GM04504 (cell line): ENCODE measurements at places on chromosomes 2 and 18.
A peak's percentile ranks its signal among the peaks of the same experiment; 100 is the strongest.

- DNase-seq, result no peak
These were observed 168.5 kb downstream of the EN1 start for GRCh38 chr2:118678985-118679384.

GRCh38 chr2:131584940-131585339 lies 57.3 kb downstream of the CCDC74A start:
- no peak for DNase-seq

GRCh38 chr2:196263181-196263747 lies 91.9 kb upstream of the STK17B start:
- no peak for DNase-seq

GRCh38 chr2:25257032-25257552 lies 84.6 kb downstream of the DNMT3A start:
- DNase-seq, result peak; percentile 25

- DNase-seq, result no peak
These were observed 38.9 kb downstream of the RHBDD1 start for GRCh38 chr2:226874749-226875148.

GRCh38 chr2:41169744-41170143 lies 717.9 kb upstream of the SLC8A1 start:
- no peak for DNase-seq

- DNase-seq, result no peak
These were observed 1.6 kb upstream of the IGFBP5 start for GRCh38 chr2:216696751-216697560.

- no peak for DNase-seq
These were observed 478.3 kb downstream of the ZEB2 start for GRCh38 chr2:144041612-144042011.

DNA sequence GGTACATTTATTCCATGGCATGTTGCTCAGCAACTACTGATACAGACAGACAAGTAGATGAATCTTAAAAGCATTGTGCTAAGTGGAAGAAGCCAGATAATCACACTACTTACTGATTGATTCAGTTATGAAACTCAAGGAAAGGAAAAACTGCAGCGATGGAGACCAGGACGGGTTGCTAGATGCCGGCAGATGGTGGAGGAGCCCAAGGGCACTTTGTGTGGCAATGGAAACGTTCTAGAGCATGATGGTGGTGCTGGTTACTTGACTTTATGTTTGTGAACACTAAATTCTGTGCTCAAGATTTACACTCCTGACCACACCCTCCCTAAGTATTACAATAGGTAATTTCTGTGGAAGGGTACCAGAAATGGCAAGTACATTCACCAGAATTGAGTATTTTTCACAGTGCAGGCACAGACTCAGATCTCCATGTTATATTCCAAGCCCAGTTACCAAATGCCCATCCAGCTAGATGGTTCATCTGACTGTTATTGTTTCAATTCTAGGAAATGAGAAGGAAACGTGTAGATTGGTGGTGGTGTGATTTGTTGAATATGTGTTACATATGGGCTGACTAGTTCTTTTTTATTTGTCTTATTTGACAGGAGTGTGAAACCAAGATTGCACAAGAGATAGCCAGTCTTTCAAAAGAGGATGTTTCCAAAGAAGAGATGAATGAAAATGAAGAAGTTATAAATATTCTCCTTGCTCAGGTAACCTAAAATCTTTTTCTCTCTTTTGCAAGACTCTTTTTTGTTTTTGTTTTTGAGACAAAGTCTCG lies 55.1 kb downstream of the RALBP1 start:
- DNase-seq, result no peak

DNA sequence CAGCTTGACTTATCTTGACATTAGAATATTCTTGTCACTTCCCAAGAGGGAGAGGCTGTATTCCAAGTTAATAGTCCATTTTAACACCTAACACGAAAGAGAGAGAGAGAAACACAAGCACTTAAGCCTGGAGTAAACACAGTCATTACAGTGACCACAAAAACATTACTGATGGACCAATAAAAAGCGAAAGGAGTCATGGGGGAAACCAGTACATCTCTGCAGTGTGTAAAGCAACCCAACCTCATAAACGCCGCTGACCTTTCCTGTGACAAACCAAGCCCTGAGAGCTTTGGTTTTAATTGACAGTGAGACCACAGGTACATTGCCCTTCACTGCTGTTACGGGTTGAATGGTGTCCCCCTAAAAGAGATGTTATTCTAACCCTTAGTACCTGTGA lies 78.3 kb downstream of the SMAD4 start:
- no peak for DNase-seq

DNA sequence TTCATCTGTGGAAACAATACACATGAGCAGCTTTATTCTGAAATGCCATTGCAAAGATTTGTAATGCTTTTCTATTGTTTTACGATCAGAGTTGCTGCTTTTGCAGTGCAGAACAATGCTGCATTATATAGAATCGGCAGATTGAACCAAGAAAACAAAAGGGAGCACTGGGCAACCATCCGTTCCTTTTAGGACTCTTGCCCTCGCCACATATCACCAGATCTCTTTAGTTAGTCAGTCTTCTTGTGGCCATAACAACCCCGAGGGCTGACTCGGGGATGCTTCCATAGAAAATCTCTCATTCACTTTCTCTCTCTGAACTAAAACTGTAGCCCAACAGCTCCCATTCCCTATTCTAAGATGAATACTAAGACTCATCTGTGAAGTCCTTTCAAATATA lies 340.4 kb downstream of the NRXN1 start:
- no peak for DNase-seq

GRCh38 chr2:232386490-232386739 lies 7.9 kb downstream of the ALPP start:
- DNase-seq, result no peak

GRCh38 chr2:15931319-15931890 lies 8.9 kb upstream of the MYCN start:
- no peak for DNase-seq

GRCh38 chr18:48100651-48101165 lies 170.2 kb upstream of the SMAD2 start:
- no peak for DNase-seq

DNA sequence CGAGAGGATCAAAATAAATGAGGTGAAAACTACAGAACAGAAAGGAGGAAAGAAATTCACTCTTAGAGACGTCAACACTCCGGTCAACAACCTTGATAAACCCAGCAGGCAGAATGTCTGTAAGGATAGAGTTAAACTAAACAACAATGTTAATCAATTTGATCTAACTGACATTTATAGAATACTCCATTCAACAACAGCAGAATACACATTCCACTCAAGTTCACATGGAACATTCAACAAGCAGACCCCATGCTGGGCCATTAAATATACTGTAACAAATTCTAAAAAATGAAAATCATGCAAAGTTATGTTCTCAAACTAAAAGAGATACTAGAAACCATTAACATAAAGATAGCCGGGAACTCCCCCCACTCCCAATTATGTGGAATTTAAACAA lies 41.8 kb downstream of the FAM210A start:
- DNase-seq, result no peak

DNA sequence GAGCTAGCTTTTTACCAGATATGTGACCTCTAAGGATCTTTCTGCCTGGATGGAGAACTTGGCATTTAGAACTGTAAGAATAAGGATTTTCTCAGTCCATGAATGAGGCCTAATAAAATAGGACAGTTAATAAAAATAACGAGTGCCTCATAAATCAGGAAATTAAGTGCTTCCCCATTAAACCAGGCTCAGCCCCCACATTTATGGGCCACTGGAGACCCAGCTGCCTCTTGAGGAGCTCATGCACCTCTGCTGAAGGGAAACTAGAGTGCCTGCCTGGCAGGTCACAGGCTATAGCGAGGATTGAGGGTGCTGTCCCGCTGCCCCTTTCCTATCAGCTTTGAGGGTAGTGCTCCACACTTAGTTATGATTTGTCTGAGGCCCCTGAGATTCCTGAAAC lies 158.0 kb downstream of the ALK start:
- no peak for DNase-seq

- no peak for DNase-seq
These were observed 307.6 kb upstream of the RAB12 start for GRCh38 chr18:8301427-8302172.

DNA sequence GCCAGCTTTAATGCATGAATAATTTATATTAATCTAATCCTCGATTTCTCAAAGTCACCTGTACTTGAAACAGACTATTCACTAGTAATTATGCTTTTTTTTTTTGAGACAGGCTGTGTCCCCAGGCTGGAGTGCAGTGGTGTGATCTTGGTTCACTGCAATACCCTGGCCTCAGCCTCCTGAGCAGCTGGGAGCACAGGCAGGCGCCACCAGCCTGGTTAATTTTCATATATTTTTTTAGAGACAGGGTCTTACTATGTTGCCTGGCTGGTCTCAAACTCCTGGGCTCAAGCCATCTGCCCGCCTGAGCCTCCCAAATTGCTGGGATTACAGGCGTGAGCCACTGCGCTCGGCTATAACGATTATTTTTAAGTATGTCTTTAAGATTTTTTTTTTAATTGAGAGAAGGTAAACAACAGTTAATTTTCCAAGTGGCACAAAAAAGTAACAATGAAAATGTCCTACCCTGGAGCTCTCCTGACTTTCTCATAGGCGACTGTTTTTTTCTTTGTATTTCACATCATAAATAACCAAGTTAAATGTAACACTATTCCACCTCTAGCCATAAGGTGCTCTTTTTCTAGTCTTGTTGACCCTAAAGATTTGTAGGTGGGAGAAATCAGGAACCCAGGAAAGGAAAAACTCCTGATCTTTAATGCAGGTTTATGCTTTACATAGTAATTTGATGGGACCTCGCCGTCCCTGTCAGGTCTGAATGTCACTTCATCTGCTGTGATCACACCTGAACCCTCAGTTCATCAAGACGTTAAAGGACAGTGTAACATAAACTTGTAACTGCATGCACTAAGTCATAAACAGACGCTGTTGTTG lies 1.3 kb upstream of the ANKRD12 start:
- DNase-seq, result no peak

DNA sequence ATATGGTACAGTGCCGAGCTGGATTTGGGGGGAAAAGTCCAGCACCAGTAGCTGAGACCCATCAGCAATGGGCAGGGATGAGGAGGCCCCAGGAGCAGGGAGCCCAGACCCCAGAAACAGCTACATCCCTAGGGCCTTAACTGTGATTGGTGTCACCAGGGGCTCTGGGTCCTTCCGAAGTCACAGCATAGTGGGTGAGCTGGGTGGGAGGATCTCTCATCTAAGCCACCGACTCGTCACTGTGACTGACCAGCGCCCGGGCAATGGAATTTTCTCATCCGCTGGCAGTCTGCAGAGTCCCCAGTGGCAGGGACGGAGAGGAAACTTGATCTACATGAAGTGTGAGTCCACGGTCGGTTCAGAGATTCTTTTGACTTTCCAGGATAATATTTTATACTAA lies 186.5 kb downstream of the SH3BP4 start:
- DNase-seq, result no peak

- no peak for DNase-seq
These were observed 35.4 kb upstream of the DYNC1I2 start for GRCh38 chr2:171651667-171652415.
